ENCODE measurements at places on chromosomes 1 and 21.

- DNase-seq: no peak
These were observed 14.5 kb upstream of the PRDM16 start for GRCh38 chr1:3054474-3054873.

GRCh38 chr1:229432116-229432461 lies 1.8 kb downstream of the ACTA1 start:
- no peak for DNase-seq

- no peak for DNase-seq
These were observed 203.5 kb downstream of the NTNG1 start for GRCh38 chr1:107344268-107344760.

DNA sequence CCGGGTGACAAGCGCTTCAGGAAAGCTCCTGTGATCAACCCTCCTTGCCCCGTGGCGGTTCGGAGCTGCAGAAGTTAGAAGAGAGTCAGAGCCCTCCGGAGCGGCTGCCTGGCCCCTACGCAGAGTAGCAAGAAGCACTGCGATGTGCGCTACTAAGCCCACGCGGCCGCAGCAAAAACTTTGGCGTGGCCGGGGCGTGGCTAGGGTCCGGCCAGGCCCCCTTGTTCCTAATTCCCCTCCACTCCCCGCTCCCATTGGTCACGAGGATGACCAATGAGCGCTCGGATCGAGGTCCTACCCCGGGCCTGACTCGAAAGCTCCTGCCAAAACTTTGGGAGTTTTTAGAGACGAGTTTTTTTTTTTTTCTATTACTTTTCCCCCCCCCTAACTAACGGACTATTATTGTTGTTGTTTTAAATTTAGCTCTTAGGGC lies at the start of gene HLX:
Gene HLX, plus strand, starts transcription at position 368 of the 433 bp plus-strand sequence. CDS start 415 bp downstream, outside the sequence.
- peak; percentile 30 for DNase-seq

DNA sequence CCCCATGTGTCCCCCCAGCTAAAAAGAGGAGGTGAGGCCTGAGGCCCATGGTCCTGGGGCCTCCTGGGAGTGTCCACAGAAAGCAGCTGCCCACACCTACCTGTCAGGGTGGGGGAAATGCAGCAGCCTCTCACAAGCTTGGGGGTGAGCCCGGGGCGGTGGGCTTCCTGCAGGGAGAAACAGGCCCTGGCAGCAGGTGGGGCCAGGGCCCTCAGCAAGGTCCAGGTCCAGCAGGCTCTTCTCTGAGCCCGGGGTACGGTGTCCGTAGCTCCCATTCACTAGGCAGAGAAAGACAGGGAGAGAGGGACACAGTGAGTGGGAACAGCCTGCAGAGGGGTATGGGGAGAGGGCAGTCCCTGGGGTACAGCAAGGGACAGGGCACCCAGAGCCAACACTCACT lies 139.0 kb downstream of the GLIS1 start:
- no peak for DNase-seq
